ENCODE measurements at places on chromosomes 5 and 9.

DNA sequence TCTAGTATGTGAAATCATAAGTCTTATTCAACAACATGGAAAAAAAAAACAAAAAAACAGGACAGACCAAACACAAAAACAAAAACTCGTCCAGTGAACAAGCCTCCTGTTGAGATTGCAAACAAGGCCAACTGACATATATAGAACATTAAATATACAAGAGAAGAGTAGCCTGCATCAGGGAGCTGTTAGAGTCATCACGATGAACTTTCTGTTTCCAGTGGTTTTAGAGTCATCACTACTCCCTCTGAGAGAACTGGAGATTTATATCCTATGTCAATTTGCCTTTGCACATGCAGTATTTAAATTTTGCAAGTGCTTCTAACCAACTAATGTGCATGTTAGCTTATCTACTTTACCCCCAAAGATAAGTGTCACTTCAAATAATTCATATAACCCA lies 9.9 kb downstream of the SNCAIP start:
- DNase-seq, result no peak

- no peak for DNase-seq
These were observed 636 bp downstream of the PRDM12 start for GRCh38 chr9:130665029-130665430.

- DNase-seq, result no peak
These were observed 27.0 kb upstream of the TMOD1 start for GRCh38 chr9:97474372-97474925.

DNA sequence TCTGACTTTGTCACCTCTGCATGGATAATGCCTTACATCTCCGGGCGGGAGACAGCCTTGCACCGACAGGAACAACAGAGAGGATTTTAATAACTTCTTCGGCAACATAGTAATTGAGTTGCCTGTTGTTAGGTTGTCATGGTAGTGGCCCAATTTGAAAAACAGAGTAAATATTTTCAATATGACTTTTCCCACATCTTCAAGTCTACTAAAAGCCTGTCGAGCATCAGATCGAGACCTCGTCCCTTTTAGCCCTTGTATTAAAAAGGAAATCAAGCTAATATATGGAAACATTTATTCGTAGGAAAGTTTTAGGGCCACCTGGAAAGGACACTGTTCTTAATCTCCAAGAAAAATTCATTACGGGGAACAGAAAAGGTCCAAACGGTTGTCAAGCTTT lies 70.8 kb upstream of the FCN2 start:
- no peak for DNase-seq

GRCh38 chr5:66851306-66851705 lies 255.1 kb downstream of the MAST4 start:
- DNase-seq, result no peak

DNA sequence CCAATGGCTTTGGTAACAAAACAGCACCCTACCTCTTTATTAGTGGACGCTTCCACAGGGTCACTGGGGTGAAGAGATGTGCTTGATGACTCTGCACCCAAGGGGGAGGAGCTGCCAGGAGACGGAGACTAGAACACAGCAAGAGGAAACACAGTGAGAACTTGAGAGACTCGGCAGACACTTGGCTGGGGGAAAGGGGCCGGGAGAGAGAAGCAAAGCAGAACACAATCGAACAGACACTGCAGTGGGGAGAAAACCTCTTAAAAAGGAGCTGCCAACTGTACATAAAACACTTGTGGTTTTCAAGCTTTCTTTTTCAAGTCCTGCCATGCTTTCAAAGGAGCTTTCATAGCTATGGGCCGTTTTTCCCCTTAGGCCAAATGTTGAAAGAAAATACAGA lies 151.0 kb downstream of the ENTREP1 start:
- no peak for DNase-seq

GRCh38 chr5:109997161-109997560 lies 307.4 kb downstream of the MAN2A1 start:
- DNase-seq, result no peak

- no peak for DNase-seq
These were observed 24.6 kb downstream of the SH3RF2 start for GRCh38 chr5:145960848-145961600.

GRCh38 chr5:8767746-8768145 lies 778.1 kb downstream of the SEMA5A start:
- no peak for DNase-seq

All from right lobe of liver (tissue), 6 donors.